ENCODE measurements at places on chromosomes 16 and 17.

DNA sequence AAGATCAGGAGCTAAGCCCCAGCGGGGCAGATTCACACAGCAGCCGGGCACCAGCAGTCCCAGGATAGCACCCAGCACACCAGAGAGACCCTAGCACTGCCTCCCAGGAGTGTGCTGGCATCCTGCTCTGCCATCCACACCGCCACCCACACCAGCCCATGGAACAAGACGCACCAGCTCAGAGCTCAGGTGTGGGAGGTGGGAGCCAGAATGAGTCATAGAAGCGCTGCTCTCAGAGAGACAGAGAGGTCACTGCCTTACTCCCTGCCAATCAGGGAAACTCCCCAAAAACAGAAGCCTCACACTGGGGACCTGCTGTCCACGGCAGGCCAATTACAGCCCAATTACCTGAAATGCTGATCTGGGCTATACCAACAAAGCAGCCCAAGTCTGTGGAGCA is 64.9 kb downstream of the CDYL2 start:
- no peak for DNase-seq
- H3K4me3 ChIP-seq = no peak overlapping the region
- H3K27ac ChIP-seq = no peak overlapping the region

GRCh38 chr16:7550096-7550495 is 217.5 kb downstream of the RBFOX1 start:
- no peaks in the 10 kb centered on the region for H3K27me3 ChIP-seq
- H3K4me1 ChIP-seq = no peaks in the 10 kb centered on the region
- DNase-seq = no peak

GRCh38 chr17:75587675-75588595 is at the start of gene MYO15B:
MYO15B (plus strand) TSS chr17:75587800; CDS start chr17:75588058, 258 bp downstream.
- peaks cover 12% of the 10 kb centered on the region for H3K27me3 ChIP-seq
- no peaks in the 10 kb centered on the region for H3K4me1 ChIP-seq
- H3K36me3 ChIP-seq = no peaks in the 10 kb centered on the region
- H3K27ac ChIP-seq = no peak within 1 kb of the TSS

- H3K4me3 ChIP-seq = no peak overlapping the region
- peaks cover 51% of the 10 kb centered on the region for H3K27me3 ChIP-seq
- H3K4me1 ChIP-seq = peaks cover 7% of the 10 kb centered on the region
- H3K36me3 ChIP-seq = peaks cover 15% of the 10 kb centered on the region
These were observed 20.5 kb downstream of the TMEM94 start for GRCh38 chr17:75476752-75477489.

DNA sequence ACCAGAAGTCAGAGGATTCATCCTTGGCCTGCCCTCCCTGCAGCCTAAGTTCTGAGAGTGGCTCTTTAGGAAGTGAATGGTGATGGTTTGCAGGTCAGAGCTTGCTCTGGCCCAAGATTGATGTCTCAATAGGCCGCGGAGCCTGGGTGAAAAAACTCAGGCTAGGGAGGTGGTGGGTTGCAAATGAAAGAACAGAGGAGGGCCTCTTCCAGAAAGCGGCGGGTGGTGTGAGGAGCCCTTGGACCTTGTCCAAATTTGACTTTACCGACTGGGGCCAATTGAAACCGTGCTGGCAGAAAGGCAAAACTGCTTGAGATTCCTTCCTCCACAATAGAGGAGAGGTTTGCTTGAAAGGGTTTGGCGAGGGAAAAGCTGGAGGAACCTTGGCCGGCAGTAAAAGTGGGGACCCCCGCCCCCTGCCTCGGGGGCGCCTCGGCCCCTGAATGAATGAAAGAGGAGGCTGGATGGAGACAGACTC is 331.3 kb downstream of the SEC14L1 start:
- no peaks in the 10 kb centered on the region for H3K27me3 ChIP-seq
- DNase-seq = peak; percentile 67
- H3K27ac ChIP-seq = peak overlapping the region; percentile 95
- H3K36me3 ChIP-seq = peaks cover 10% of the 10 kb centered on the region

DNA sequence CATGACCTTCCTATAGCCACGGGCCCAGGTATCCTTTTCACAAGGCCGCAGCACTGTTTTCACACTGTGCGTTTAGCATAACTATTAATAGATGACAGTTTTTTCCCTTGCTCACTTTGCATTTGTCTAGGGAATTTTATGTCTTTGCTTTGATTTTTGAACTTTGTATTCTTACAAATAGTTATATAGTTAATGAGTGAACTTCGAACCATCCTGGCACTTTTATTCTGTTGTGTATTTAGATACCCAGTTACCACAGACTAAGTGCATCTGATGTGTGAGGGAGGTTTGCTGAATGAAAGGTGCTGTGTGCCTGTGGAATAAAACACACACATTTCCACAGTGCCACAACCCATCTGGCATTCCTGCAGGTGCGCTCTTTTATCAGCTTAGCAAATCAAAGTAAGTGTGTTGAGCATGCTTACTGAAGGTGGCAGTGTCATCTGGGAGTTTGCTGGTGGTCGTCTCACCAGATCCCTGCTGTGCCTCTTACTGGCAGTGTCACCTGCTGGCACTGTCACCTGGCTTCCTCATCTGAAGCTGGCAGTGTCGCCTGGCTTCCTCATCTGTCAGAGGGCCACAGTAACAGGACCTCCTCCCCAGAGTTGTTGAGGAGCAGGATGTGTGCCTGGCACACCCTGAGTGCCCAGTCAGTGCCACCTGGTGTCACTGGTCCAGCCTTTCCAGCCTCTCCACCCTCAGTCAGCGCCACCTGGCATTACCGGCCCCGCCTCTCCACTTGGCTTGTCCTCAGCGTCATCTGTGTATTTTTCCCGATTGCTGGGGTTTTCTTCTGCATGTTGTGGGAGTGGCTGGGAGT is 37.6 kb downstream of the USP10 start:
- no peak overlapping the region for H3K27ac ChIP-seq
- peaks cover 3% of the 10 kb centered on the region for H3K4me1 ChIP-seq
- no peaks in the 10 kb centered on the region for H3K27me3 ChIP-seq
- H3K36me3 ChIP-seq = peaks cover 52% of the 10 kb centered on the region
- no peak for DNase-seq
- H3K4me3 ChIP-seq = no peak overlapping the region

GRCh38 chr17:1978396-1978949 is 46.7 kb downstream of the RTN4RL1 start:
- no peak for DNase-seq
- no peak overlapping the region for H3K4me3 ChIP-seq
- H3K27ac ChIP-seq = no peak overlapping the region
- H3K36me3 ChIP-seq = no peaks in the 10 kb centered on the region

DNA sequence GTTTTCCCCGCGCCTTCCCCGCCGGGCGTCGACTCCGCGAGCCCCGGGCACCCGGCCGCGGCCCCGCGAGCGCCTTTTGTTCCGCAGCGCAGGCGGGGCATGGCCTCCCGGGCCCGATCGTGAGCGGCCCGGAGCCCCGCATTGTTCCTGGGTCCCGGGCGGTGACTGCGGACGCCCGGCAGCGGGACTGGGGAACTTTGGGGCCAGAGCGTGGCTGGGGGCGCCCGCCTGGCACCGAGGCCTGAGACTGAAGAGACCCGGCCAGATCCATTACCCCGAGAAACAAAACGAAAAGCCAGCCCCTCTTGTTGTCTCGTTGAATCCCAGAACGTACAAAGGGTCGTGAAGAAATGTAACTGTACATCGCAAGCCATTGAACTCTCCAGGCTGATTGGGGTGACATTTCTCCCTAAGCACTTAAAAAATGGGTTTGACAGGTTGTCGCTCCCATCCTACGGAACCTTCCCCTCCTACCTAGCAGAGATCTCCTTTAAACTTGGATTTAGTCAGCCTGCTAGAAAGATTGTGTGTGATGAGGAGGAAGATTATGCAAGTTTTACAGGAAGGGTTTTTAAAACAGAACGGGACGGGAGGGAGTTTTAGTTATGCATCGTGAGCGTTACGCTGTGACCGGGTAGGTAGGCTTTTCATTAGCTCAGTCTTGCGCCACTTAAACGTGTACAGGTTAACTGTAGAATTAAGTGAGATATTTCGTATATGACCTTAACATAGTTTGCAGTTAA is 825 bp downstream of the METTL9 start:
- H3K36me3 ChIP-seq = no peaks in the 10 kb centered on the region
- DNase-seq = no peak
- H3K4me3 ChIP-seq = peak overlapping the region; percentile 94
- no peaks in the 10 kb centered on the region for H3K27me3 ChIP-seq
- peak overlapping the region; percentile 96 for H3K27ac ChIP-seq
